ENCODE measurements at places on chromosomes 3 and 15.

DNA sequence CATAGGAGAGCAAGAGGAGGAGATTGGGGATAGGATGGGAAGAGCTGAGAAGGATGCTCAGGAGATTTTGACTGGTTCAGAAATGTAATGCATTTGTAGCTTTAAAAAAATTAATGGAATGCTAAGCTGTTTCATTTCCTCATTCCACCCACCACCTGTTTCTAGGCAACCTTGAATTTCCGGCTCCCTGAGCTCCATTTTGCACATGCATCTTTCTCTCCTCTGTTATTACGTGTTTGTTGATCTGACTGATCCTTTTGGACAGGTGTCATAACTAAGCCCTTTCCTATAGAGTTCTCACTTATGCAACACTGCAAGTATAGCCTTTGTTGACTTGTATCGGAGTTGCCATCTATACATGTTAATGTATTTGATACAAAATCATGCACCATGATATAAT lies 4.3 kb downstream of the TMPRSS7 start:
- peak; percentile 79 for DNase-seq

GRCh38 chr15:66132251-66132816 lies 121.2 kb downstream of the MEGF11 start:
- no peak for DNase-seq

GRCh38 chr3:145357453-145357852 lies 803.5 kb downstream of the PLOD2 start:
- no peak for DNase-seq

DNA sequence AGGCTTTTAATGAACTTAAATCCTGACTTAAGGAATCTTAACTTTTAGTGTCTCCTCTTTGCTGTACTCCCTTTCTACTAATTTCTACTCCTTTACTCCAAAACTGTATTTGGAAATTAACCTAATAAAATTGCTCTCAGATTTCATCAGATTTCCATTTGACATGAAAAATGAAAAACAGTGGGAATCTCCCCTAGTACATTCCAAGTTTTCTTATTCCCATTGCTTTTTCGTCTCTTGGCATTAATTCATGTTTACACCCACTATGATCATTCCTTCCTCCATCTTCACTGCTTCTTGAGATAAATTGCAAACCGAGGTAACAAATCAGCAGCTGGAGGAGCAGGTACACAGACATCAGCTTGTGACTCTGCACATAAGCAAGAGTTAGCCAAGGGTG lies 208.7 kb downstream of the VGLL3 start:
- DNase-seq: no peak

DNA sequence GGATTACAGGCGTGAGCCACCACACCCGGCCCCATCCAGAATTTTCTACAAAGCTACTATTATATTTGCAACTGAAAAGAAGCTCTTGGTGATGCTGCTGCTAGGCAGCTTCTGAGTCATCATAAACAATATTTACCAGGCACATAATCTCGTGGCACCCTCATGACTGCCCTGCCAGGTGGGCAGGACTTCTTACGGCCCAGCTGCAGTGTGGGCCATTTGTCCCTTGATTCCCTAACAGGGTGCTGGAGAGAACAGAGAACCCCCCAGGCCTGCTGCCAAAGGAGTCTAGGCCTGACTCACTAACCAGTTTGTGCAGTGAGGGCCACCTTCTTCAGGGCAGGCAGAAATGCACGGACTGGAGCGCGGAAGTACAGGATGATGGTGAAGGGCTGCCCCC lies 4.9 kb downstream of the EPB42 start:
- DNase-seq: peak; percentile 48

- peak; percentile 23 for DNase-seq
Observed at GRCh38 chr3:150132101-150132749, 161.5 kb upstream of the PFN2 start.

GRCh38 chr3:9216736-9217135 lies 32.7 kb downstream of the SRGAP3 start:
- no peak for DNase-seq

DNA sequence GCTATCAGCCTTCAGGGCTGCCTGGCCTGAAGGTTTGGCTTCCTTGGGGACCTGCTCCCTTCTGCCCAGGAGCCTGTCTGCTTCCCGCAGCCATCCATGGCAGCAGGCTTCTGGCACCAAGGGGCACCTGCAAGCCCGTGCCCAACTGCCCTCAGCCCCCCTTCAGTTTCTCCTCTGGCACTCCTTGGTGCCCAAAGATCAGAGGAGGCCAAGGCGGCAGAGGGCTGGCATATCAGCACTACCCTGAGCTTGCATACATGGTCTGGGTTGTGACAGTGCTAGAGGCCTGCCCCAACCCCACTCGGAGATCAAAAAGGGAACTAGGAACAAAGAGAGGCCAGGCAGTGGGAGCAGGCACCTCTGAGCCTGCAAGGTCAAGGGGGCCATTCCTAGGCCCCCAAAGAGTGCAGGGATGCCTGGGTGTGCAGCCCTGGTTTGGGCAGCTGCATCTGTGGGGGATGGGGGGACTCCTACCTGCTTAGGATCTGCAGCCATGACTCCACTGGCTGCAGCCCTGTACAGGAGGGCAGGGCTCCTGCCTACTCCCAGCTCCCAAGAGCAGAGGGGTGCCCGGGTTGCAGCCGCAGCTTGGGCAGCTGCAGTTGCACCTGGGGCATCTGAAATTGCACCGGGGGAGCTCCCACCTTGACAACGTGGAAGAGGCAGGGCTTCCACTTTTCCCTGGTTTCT lies 76.2 kb upstream of the TP63 start:
- DNase-seq: no peak

GRCh38 chr3:177680472-177680821 lies 483.2 kb upstream of the TBL1XR1 start:
- peak; percentile 39 for DNase-seq

GRCh38 chr3:75144406-75144805 lies 519.7 kb upstream of the FRG2C start:
- no peak for DNase-seq

DNA sequence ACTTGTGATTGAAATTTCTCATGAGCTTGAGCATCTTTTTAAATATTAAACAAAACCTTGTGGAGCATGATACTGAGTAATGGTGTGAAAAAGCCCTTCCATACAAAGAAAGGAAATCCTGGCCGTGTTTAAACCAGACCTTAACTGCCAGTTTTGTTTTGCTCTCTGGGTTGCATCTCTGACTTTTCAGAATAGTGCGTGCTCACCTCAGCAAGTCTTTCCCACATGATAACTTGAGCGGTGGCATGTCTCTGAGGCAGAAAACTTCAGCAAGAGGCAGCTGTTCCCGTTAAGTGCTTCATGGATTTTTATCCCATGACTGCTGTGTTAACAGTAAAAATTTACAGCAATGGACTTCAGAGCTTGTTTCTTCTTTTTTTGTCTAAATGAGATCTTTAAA lies 393.3 kb downstream of the FEZF2 start:
- DNase-seq: peak; percentile 80

DNA sequence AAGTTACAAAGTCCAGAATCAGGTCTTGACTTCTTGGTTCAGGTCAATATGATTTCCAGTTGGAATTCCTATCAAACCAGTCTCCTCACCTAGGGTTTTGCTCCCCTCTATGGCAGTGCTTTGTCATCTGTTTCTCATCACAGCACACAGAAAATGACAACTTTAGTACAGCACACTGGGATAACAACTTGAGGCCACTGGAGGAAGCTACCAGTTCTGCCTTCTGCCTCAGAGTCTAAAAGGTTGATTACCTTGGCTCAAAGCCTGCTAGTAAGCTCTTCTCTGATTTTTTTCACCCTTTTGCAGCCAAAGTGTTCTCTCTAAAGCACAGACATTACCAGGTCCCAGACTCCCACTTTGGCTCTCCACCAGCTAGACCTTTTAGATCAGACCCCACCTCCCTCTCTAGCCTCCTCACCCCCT lies 24.8 kb upstream of the TRIM59 start:
- DNase-seq: no peak

DNA sequence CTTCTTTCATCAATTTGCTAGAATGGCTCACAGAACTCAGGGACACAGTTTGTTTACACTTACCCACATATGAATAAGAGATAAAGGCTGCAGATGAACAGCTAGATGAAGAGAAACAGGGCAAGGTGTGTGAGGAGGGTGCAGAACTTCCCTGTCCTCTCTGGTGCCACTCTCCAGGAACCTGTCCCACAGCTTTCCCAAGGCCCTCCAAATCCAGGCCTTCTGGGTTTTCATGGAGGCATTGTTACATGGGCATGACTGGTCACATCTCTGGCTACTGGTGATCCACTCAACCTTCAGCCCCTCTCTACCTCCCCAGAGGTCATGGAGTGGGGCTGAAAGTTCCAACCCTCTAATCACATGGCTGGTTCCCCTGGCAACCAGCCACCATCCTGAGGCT lies 73.6 kb downstream of the ITGB5 start:
- DNase-seq: no peak

DNA sequence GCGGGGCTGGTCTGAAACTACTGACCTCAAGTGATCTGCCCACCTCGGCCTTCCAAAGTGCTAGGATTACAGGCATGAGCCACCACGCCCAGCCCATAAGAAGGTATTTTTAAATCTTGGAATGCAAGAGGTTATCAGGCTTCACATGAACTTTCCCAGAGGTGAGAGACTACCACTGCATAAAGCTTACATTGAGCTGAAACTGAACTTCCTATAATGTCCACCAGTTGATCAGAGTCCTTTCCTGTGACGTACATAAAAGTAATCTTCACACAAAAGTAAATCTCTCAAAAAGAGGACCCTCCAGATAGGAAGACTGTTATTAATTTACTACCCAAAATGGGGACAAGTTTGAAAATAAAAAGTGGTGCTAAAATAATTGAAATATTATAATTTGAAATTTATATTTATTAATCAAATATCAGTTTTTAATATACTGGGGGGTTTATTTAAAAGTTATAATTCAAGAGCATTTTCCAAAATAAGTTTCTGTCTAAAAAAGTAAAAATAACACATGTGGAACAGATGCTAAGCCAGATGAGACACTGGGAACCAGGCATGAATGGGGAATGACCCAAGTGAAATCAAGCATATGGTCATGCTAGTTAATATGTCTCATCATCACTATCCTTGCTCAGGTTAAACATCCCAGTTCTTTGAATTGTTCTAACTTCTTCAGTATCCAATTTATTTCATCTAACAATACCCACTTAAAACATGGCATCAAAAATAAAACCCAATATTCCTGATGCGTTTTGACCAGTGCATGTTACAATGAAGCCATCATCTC lies 269.9 kb upstream of the UBE2E2 start:
- no peak for DNase-seq

- peak; percentile 45 for DNase-seq
Observed at GRCh38 chr3:190101320-190102011, 19.2 kb downstream of the P3H2 start.

GRCh38 chr15:74383695-74384565 lies 16.5 kb upstream of the CYP11A1 start:
- DNase-seq: peak; percentile 64

DNA sequence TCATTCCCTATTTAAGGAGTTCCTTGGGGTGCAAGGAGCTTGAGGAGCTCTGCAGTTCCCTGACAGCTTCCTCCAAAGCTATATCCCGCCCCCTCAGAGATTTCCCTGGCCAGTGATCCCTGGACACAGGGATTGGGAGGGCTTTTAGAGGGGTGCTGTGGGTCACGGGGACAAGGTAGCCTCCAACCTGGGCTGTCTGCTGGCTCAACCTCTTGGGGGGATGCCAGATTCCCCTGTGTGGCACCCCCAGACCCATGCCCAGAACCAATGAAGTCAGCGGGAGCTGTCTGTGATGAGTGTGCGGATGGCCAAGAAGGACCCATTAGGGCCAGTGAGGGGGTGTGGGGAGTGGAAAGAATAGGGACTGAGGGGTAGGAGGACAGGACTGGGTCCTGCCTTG lies 21.0 kb upstream of the ATP2B2 start:
- no peak for DNase-seq

- no peak for DNase-seq
Observed at GRCh38 chr3:121718205-121718846, 31.2 kb downstream of the GOLGB1 start.

DNA sequence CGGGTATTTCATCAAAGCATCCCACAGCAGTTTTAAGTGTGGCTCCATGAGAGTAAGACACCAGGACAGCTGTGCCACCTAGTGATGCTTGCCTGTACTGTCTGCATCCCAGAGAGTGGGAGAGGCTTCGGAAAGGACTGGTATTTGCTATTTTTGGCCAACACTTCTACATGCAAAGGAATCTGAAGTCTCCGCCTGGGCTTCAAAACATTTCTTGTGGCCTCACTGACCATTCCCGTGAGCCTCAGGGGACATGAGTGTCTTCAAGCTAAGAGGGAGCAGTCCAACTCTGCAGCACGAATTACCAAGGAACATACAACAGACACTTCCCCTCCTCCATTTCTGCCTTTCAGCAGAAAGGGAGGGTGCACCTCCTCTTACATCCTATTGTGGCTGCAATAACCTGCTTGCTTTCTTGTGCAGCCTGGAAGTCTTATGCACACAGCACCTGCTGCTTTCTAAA lies 177.5 kb downstream of the RORA start:
- DNase-seq: peak; percentile 75

DNA sequence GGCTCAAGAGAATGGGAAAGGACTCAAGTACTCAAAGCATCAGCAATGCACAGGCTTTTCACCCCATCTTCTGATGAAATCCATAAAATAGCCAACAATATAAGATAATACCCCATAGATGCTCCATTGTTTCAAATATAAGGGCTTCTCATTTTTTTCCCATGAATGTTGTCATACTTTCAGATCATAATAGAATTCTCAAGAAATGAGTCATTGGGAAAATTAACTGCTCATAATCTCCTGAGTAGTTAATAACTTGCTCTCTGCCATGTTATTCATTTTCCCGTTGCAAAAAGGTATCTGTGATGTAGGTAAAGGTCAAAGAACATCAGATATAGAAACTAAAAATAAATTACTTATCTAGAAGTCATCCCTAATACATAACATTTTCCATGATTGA lies 121.9 kb downstream of the NSUN3 start:
- DNase-seq: peak; percentile 54

DNA sequence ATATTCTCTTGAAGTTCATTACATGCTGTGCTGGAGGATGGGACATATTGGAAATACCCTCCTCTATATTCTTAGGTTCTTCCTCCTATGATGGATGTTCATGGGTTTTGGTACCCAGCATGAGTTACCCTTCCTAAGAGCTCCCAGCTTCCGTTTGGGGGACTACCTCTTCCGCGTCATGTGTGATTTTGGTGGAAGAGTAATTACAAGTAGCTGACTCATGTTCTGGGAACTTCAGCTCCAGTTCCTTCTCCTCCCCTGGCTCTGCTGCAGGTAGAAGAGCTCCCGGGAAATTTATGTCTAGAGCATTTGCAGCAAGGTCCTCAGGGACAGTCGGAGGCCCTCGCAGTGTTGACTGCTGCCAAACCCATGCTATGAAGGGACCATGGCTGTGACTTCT lies 208.8 kb upstream of the IL12A start:
- no peak for DNase-seq

DNA sequence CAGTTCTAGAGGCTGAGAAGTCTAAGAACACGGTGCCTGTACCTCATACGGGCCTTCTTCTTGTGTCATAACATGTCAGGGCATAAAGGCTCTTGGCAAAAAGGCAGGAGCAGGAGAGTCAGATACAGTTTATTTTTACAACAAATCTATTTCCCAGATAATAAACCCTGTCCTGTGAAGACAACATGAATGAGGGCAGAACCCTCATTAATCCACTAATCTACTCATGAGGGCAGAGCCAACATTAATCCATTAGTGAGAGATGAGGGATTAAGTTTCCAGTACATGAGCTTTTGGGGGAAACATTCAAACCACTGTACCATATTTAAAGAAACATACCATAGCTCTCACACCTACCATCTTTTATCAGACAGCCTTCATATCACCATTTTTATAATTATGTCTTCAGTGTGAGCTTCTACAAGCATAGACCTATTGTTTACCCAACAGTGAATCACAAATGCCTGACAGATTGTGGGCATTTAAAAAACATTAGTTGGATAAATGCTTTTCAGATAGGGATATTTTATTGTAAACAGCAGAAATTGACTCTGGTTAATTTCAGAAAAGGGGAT lies 645.8 kb downstream of the GRM7 start:
- DNase-seq: no peak

GRCh38 chr15:36497901-36498300 lies 81.5 kb upstream of the CDIN1 start:
- DNase-seq: no peak

All from LHCN-M2 (cell line).